MCF 10A (cell line): ENCODE measurements at places on chromosomes 11 and 22.

DNA sequence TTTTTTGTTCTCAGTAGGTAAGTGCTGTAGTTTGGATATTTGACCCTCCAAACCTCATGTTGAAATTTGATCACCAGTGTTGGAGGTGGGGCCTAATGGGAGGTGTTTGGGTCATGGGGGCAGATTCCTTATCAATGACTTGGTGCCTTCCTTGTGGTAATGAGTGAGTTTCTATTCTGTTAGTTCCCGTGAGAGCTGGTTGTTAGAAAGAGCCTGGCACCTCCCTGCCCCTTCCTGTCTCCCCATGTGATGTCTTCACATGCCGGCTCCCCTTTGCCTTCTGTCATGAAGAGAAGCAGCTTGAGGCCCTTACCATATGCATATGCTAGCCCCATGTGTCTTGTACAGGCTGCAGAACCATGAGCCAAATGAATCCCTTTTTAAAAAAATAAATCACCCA lies 138.3 kb downstream of the TMEM135 start:
- peaks cover 24% of the 10 kb centered on the region for H3K4me1 ChIP-seq
- H3K4me3 ChIP-seq = no peak overlapping the region
- H3K36me3 ChIP-seq = no peaks in the 10 kb centered on the region
- no peaks in the 10 kb centered on the region for H3K27me3 ChIP-seq

GRCh38 chr11:93490996-93491618 lies 52.1 kb downstream of the SMCO4 start:
- DNase-seq = no peak
- no peak overlapping the region for H3K27ac ChIP-seq
- H3K4me1 ChIP-seq = no peaks in the 10 kb centered on the region
- H3K36me3 ChIP-seq = no peaks in the 10 kb centered on the region
- H3K4me3 ChIP-seq = no peak overlapping the region

GRCh38 chr11:65692367-65692766 lies 19.7 kb upstream of the KAT5 start:
- no peaks in the 10 kb centered on the region for H3K4me1 ChIP-seq
- H3K27me3 ChIP-seq = no peaks in the 10 kb centered on the region
- H3K36me3 ChIP-seq = no peaks in the 10 kb centered on the region
- DNase-seq = no peak
- H3K27ac ChIP-seq = peak overlapping the region; percentile 69

GRCh38 chr11:93603225-93604007 lies 58.1 kb upstream of the CEP295 start:
- H3K36me3 ChIP-seq = no peaks in the 10 kb centered on the region
- no peaks in the 10 kb centered on the region for H3K4me1 ChIP-seq
- H3K27ac ChIP-seq = no peak overlapping the region
- DNase-seq = no peak
- H3K27me3 ChIP-seq = no peaks in the 10 kb centered on the region
- no peak overlapping the region for H3K4me3 ChIP-seq
